ENCODE measurements at places on chromosomes 2 and 18.

GRCh38 chr2:218904176-218904575 is 23.5 kb downstream of the WNT10A start:
- no peak for DNase-seq

DNA sequence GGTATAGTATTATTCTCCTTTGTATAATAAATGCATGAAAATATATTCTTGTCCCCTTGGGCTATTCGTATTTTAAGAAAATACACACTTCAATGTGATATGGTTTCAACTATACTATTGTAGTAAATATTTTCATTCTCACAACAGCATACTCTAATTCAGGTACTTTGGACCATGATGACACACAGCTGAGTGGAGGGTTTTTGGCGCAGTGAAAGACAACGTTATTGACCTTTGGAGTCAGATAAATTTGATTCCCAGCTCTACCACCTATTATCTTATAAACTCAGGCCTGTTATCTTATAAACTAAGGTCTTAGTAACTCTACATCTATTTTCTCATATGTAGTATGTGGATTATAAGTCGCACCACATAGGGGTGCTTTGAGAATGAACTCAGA is 895.9 kb upstream of the DDX18 start:
- DNase-seq: no peak

DNA sequence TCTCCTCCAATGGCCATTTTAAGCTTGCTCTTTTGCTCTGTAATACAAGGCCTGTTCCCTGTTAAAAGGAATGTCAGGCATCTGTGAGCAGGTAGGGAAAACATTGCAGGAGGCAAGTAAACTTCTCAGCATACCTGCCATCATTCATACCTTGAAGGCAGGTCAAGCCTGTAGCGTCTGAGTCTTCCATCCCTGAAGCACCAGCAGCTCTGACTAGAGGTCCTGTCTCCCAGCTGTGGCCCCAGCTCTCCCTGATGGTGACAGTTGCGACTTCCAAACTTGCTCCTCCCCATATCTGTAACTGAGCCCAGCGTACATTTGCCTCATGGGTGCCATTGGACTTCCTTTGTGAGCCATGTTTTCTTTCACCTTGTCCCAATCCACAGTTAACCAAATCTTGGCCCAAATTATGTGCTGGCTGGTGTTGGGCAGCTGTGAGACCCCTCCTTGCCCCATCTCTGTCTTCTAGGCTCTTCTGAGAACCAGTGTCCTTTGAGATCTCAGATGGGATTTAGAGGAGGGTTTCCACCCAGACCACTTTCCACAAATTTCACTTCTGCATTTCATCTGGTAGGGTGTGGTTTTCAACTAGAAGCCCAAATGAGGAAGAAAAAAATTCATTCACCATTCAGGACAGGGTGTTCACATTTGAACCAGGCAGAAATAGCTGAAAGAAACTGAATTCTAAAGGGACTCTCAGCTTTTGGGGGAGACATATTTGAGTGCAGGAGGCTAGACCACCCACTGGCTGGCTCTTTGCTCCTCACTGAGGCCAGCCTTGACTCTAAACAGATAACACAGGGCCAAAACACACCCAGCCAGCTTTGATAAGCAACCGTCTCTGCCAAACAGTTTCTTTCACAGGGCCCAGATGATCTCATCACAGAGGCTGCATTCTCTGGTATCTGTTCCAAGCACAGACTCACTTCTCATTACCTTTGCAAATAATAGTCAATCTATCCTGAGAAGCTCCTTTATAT is 66.4 kb upstream of the MSH2 start:
- DNase-seq: no peak

DNA sequence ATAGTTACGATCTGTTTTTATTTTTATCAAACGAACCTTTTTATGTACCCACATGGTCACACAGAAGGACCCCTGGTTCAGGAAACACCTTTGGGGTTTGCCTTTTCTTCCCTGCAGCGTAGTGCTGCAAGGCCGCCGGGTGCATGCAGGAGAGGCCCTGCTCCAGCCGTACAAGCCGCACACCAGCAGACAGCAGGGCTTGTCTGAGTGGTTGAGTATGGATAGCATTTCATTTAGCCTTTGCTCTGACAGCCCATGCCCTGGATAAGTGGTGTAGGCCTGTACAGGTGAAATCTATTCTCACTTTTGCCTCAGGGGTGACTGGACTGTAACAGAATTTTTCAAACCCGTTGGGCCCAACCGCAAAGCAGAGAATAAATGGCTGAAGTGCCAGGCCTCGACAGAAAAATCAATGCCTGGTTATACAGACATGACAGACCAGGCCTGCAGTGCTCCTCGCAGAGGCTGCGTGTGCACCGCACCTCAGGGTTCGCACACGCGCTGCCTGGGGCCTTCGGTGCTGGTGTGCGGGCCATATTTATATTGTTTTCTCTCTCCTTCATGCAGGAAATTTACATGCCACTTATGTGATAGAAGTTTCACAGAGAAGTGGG is 279.1 kb downstream of the ZNF407 start:
- no peak for DNase-seq

DNA sequence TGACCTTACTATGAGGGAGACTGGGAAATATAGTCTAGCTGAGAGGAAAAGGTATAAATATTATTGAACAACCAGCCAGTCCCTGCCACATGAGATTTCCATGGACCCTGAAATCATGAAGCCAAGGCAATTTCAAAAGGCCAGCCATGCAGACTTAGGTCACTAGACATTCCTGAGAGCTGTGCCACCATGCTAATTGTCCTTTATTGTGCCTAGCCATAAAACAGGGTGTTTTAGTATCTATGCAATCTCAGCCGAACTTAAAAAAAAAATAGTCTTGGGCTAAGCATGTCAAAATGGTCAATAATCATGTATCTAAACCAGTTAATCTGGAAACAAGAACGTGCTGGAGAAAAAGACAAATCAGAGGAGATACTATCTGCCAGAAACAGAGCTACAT is 269.5 kb downstream of the LNPK start:
- no peak for DNase-seq

GRCh38 chr2:69213201-69213600 is 173.8 kb downstream of the GFPT1 start:
- DNase-seq: no peak

DNA sequence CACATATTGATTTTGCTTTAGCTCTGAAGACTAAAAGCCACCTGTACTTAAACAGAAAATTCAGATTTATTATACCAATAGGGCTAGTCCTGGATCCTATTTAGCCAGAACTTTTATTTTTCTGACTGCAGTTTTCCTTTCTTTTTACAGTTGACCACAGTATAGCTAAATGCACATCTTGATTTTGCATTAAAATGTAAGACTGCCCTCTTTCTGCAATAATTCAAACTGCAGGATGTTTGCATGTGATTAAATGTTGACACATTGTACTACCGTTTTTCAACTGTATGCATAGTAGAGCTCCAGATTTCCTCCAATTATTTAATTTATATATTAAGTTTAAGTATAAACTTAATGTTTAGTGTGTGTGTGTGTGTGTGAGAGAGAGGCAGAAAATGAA is 1262.9 kb downstream of the SUCLG1 start:
- no peak for DNase-seq

DNA sequence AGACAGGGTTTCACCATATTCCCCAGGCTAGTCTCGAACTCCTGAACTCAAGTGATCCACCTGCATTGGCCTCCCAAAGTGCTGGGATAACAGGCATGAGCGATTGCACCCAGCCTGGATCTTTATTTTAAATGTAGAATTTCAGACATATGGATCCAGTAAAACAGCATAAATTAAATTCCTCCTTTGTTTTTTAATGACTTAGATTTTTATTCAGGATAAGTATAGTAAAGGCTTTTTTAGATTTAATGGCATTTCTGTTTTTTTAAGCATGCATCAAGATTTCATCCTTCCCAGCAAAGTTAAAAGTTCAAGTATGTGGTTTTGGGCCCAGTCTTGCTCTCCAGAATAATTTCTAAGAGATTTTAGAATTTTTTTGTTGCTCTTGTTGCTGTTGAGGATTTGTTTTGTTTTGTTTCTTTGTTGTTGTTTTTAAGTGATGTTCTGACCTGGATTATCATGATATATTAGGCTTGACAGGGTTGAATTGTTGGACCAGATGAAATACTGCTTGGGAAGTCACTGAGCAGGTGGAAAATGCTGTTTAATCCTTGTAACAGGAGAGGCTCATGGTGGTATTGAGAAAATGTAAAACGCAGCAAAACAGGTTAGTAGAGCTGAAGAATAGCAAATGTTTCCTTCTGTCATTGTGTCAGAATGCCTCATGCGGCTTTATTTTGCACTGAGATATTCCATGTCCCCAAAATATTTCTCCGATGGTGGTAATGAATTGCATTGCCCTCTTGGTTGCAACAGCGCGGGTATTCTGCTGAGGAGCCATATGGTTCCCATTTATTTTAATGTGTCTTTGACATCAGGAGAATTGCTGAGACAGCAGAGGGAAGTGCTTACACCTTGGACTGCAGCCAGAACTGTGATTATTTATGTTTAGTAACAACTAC is 147.9 kb downstream of the GALNT3 start:
- no peak for DNase-seq

DNA sequence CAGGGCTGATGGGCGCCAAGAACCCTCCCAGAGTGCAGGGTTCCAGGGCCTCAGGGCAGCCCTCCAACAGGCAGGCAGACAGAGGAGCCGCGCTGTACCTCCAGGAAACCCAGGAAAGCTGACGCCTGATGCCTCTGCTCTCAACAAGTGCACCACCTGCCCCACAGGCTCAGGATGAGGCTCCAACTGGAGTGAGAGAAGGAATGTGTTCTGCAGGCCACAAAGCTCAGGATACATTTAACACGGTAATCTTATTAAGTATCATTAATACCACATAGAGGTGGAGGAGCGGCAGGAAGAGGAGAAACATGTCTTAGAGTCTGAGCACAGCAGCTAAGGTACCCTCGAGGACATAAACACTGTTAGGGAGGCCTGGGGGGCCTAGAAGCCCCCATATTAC is 155.9 kb upstream of the CAPN13 start:
- no peak for DNase-seq

DNA sequence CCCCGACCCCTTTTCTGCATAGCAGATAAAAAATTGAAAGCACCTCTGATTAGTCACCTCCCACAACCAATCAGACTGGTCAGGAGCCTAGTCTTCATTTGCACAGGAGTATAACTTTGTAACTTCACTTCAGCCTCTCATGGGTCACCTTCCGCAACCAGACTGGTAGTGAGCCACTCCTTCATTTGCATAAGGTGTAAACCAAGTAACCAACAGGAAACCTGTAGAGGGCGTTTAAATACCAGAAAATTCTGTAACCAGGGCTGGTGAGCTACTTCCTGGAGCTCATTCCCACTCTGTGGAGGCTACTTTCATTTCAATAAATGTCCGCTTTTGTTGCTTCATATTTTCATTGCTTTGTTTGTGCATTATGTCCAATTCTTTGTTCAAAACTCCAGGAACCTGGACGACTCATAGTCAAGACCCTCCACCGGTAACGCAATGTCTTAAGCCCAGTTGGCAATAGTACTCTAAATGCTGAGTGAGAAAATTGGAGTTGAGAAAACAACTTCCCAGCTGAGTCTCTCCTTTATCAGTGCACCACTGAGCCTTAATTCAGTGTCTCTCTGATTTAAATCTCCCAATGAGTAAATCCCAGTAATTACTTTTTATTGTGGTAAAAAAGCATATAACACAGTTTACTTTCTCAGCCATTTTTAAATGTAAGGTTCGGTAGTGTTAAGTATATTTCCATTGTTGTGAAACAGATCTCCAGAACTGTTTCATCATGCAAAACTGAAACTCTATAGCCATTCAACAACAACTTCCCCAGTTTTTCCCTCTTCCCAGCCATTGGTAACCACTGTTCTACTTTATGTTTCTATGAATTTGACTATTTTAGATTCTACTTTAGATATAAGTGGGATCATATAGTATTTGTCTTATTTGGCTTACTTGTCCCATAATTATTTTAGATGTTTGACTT is 392.7 kb upstream of the SLC8A1 start:
- no peak for DNase-seq

GRCh38 chr2:36441816-36442215 is 86.2 kb downstream of the CRIM1 start:
- no peak for DNase-seq

Data from amygdala (tissue), 56 donors.